ENCODE measurements at places on chromosomes 1 and 21. TPM values are rescaled to one million over a fixed set of nuclear protein-coding genes. Genes with fewer than 3 reads are reported as not detected.

Gene AQP10
- not detected for polyA plus RNA-seq

Gene DDR2
- polyA plus RNA-seq = 2.9 TPM

Gene C1orf210
- 0.12 TPM for polyA plus RNA-seq

Gene CFHR2
- not detected for polyA plus RNA-seq

Gene CHRNB2
- not detected for polyA plus RNA-seq

Gene ZNF436
- 2.2 TPM for polyA plus RNA-seq

Gene C1QC
- 8.7 TPM for polyA plus RNA-seq

Gene FCMR
- 2.2 TPM for polyA plus RNA-seq

Gene SYDE2
- 0.30 TPM for polyA plus RNA-seq

Gene MROH9
- polyA plus RNA-seq = not detected

Gene ILDR2
- polyA plus RNA-seq = 0.03 TPM

Gene PRELP
- 7.1 TPM for polyA plus RNA-seq

Gene PRPF38B
- 14.2 TPM for polyA plus RNA-seq

Gene TSPAN2
- polyA plus RNA-seq = 1.4 TPM

Gene KRTAP19-3
- polyA plus RNA-seq = not detected

Gene SH2D1B
- 0.34 TPM for polyA plus RNA-seq

Gene ATP1A2
- 194 TPM for polyA plus RNA-seq

Gene FCRL1
- polyA plus RNA-seq = not detected

Gene HNRNPU
- polyA plus RNA-seq = 110 TPM

Gene CD1B
- polyA plus RNA-seq = 0.03 TPM
